ENCODE measurements at places on chromosomes 2 and 18. TPM values are rescaled to one million over a fixed set of nuclear protein-coding genes. Genes with fewer than 3 reads are reported as not detected.

DNA sequence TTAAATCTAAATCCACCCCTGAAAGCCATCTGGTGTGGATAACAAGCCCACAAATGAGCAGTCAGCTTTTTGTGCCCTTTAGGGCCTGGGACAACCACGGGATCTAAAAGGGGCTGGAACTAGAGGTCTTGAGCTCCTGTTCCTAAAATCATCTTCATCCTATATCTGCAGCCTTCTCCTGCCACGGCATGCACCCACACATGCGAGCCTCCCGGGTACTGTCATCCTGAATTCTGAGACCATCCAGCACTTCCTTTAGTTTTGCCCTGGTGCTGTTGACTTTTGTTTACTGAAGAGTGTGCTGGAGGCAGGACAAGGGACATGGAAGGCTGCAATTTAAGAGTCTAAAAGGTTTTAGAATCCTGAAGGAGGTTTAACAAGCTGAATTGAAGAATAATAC is 183.2 kb downstream of the FAM210A start:
- no peak for DNase-seq

DNA sequence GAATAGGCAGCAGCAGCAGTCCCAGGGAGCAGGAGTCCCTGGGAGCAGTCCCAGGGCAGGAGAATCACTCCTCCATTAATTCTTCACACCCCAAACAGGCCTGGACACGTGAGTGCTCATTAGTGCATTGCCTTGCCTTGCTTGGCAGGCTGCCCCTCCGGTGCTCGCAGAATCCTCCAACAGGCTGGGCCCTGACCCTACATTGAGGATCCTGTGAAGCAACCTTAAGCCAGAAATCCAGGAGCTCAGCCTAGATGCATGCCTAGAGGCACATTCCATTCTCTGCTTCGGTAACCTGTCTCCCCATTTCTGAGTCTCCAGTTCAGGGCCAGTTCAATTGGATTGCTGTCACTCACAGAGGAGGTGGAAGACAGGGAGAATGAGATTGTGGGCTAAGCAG is 97.4 kb upstream of the LRATD1 start:
- no peak for DNase-seq

Gene RTP5
- not detected for polyA plus RNA-seq

Gene LAMA3
- 207 TPM for polyA plus RNA-seq

Data from left lung (tissue), 14 donors.